ENCODE measurements at places on chromosomes 12 and 14.

DNA sequence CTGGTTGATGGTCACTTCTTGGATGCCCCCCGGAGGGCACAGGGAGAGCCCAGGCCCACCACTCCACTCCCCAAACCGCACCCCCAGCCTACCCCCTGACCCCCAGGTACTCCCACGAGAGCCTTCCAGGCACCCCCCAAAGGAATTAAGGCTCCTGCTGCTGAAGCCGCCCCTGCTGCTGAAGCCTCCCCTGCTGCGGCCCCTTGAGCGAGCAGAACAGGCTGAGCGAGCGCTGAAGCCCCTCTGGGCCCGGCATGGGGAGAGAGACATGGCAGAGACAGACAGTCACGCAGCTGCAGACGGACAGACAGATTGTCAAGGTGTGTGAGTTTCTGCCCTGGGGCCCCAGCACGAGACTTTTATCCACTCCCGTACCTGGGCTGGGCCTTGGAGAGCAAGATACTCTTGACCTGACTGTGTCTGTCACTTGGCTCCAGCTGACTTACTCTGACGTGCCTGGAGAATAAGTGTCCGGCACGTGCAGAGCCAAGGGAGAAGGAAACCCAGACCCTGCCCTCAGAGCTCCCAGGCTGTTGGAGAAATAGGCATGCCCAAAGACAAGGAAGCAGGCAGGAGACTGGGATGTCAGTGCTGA, at the start of gene KRT78:
Gene KRT78, minus strand, starts transcription at position 334 of the 595 bp plus-strand sequence. Its CDS starts 64 bp downstream, at position 270.
- H3K4me3 ChIP-seq, result no peak within 1 kb of the TSS
- no peaks in the 10 kb centered on the region for H3K4me1 ChIP-seq
- no peak for DNase-seq
- peaks cover 5% of the 10 kb centered on the region for H3K27me3 ChIP-seq
- H3K27ac ChIP-seq, result no peak within 1 kb of the TSS

DNA sequence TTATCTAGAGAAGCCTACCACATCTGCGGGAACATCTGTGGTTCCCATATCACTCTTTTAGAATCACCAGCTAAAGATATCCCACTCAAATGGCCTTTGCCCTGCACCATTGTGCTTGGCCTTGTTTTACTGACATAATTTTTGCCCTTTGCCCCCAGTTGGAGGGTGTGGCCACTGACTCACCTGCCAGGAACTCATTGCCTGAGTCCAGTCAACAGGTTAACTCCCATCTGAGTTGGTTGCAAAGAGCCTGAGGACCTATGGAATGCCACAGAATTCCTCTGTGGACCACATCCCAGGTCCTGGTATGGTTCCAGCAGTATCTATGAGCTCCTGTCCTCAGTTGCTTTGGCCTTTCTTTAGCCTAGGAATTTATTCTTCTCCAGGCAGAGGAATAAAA, 55.7 kb upstream of the PTGR2 start:
- no peak overlapping the region for H3K4me3 ChIP-seq
- peaks cover 7% of the 10 kb centered on the region for H3K4me1 ChIP-seq
- H3K27me3 ChIP-seq, result no peaks in the 10 kb centered on the region
- no peak overlapping the region for H3K27ac ChIP-seq
- no peak for DNase-seq

DNA sequence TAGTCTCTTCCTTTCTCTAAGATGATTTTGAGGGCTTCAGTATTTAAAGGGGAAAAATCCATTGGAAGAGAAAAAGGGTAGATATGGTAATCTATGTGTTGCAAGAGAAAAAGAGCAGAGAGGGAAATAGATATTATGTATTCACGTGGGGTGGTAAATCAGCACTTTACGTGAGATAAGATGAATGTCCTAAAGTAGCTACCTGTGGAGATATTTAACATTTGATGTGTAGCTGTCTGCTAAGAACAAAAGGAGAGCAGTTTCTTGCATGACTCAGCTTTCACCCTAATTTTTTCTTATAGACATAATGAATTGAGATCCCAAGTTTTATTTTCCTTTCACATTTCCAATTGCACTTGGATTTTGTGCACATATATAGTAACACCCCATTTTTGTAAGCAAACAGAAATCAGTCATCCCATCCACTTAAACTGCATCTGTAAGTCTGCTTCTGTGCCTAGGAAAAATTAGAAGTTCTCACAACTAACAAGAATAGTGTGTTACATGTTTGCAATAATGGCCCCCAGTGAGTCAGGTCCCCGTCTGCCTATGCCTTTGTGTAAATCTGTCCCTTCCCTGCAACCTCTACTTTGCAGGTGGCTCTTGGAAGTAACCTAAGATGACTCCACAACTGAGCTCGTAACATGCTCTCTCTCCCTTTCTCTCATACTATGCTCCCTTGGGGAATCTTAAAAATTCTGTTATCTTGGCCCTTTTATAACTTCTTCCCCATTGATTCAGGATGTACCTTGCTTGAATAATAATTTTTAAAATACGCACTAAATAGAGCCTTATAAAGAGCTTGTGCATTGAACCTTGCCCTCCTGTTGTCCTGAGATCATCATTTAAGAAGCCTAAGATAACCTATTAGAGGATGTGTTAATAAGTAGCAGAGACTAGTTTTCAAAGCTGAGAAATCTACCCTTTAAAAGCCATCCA, 3.7 kb downstream of the TMTC3 start:
- H3K36me3 ChIP-seq, result no peaks in the 10 kb centered on the region

- DNase-seq, result peak; percentile 88
- H3K27me3 ChIP-seq, result no peaks in the 10 kb centered on the region
- no peaks in the 10 kb centered on the region for H3K36me3 ChIP-seq
- H3K4me1 ChIP-seq, result peaks cover 8% of the 10 kb centered on the region
- peak overlapping the region; percentile 5 for H3K27ac ChIP-seq
Measured at GRCh38 chr14:23829736-23830471, 123.7 kb upstream of the DHRS4 start.

GRCh38 chr12:123882161-123882705, 90.4 kb downstream of the CCDC92 start:
- H3K4me1 ChIP-seq, result no peaks in the 10 kb centered on the region
- no peaks in the 10 kb centered on the region for H3K36me3 ChIP-seq
- H3K27ac ChIP-seq, result no peak overlapping the region
- no peak overlapping the region for H3K4me3 ChIP-seq

DNA sequence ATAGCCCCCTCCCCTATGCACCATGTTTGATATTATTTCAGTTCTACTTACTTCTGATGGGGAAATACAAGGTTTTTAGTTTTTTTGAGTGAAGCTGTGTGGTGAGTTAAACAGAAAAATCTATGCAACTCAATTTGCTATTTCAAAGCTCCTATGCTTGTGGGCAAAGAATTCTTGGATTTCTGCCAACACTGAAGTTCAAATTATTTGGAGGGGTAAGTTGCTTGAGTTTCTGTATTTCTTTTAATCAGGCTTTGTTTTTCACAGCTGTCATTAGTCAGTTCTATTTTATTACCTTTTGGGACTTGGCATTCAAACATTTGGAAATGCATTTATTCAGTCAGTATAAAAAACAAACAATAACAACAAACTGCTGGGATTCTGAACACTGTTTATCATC, 407.5 kb upstream of the MGAT4C start:
- DNase-seq, result no peak
- H3K4me3 ChIP-seq, result no peak overlapping the region
- H3K4me1 ChIP-seq, result peaks cover 5% of the 10 kb centered on the region

GRCh38 chr12:50132505-50133135, 20.6 kb downstream of the COX14 start:
- peaks cover 4% of the 10 kb centered on the region for H3K4me1 ChIP-seq
- peaks cover 10% of the 10 kb centered on the region for H3K36me3 ChIP-seq
- H3K4me3 ChIP-seq, result no peak overlapping the region
- no peak for DNase-seq

- no peaks in the 10 kb centered on the region for H3K4me1 ChIP-seq
- H3K27me3 ChIP-seq, result no peaks in the 10 kb centered on the region
- H3K27ac ChIP-seq, result no peak overlapping the region
- no peak overlapping the region for H3K4me3 ChIP-seq
Measured at GRCh38 chr14:90560558-90560957, 163.7 kb downstream of the CALM1 start.

DNA sequence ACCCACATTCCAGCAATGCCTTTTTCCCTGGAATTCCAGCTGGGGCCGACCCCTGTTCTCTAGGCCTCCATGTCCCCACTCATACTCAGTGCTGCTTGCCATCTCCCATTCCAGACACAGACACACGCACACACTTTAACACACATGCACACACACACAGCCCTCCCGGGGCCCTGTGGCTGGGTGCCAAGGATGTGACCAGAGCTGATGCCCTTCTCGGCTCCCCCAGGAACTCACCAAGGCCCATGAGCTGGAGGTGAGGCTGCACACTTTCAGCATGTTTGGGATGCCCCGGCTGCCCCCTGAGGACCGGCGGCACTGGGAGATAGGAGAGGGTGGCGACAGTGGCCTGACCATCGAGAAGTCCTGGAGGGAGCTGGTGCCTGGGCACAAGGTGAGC, 4.3 kb downstream of the PLEKHG6 start:
- peaks cover 4% of the 10 kb centered on the region for H3K27me3 ChIP-seq
- no peak overlapping the region for H3K27ac ChIP-seq
- no peak overlapping the region for H3K4me3 ChIP-seq
- DNase-seq, result no peak
- H3K4me1 ChIP-seq, result no peaks in the 10 kb centered on the region

- H3K36me3 ChIP-seq, result no peaks in the 10 kb centered on the region
- DNase-seq, result no peak
- H3K4me1 ChIP-seq, result peaks cover 17% of the 10 kb centered on the region
- H3K27ac ChIP-seq, result peak overlapping the region; percentile 96
- peaks cover 2% of the 10 kb centered on the region for H3K27me3 ChIP-seq
- H3K4me3 ChIP-seq, result peak overlapping the region; percentile 14
Measured at GRCh38 chr12:116456330-116457082, 102.7 kb upstream of the MAP1LC3B2 start.

DNA sequence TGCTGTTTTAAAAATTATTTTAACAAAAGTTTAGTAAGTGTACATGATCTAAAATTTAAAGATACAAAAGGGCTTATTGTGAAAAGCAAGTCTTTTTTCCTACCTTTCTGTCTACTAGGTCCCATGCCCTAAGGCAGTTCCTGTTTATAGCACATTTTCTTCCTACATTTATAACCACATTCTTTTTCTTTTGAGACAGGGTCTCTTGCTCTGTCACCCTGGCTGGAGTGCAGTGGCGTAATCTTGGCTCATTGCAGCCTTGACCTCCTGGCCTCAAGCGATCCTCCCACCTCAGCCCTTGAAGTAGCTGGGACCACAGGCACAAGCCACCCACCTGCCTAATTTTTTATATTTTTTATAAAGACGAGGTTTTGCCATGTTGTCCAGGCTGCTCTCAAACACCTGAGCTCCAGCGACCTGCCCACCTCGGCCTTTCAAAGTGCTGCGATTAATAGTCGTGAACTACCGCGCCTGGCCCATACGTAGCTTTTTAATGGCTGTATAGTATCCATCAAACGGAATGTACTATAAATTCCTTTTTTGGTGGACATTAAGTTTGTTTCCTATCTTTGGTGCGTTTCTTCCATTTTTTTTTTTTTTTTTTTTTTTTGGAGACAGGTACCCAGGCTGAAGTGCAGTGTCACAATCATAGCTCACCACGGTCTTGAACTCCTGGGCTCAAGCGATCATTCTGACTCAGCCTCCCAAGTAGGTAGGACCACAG, 20.9 kb downstream of the FRS2 start:
- no peak for DNase-seq
- H3K36me3 ChIP-seq, result no peaks in the 10 kb centered on the region

DNA sequence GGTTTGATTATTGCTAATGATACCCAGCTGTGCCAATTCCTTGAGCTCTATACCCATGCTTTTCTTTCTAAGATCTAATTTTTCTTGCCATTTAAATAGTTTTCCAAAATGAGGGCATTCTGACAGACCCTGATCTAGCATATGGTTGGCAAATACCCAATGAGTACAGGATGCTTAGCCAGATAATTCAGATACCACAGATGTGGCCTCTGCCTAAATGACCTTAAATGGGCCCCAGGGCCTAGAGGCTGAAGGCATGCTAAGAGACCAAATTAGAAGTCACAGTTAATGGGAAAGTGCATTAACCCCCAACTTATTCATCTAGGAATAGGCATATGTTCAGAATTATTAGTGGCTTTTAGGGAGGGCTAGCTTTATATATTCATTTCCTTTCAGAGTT, 122.3 kb upstream of the CNOT2 start:
- H3K27ac ChIP-seq, result no peak overlapping the region
- H3K36me3 ChIP-seq, result no peaks in the 10 kb centered on the region
- H3K27me3 ChIP-seq, result no peaks in the 10 kb centered on the region
- no peak for DNase-seq
- H3K4me1 ChIP-seq, result no peaks in the 10 kb centered on the region

Data from endothelial cell of umbilical vein (primary cell).